ENCODE measurements at places on chromosomes 2 and 18. TPM values are rescaled to one million over a fixed set of nuclear protein-coding genes. Genes with fewer than 3 reads are reported as not detected.
A peak's percentile ranks its signal among the peaks of the same experiment; 100 is the strongest.

GRCh38 chr2:44522846-44523245, 161.1 kb downstream of the CAMKMT start:
- no peak for DNase-seq

DNA sequence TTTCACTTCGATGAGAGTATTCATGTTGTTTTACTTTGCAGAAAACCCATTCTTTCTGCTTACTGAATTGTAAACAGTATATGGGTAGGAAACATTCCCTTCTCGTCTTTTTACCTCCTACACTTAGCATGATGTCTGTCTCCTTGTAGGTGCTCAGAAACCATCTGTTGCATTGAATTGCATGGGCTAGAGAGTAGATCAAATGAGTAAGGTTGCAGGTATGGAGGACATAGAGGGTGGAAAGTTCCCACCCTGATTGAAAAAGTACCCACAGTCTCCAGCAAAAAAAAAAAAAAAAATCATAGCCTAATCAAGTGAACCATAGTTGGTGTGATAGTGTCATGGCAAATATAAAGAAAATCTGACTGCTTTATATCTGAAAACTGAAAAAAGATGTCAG, 1.7 kb downstream of the CYTIP start:
- DNase-seq: no peak

GRCh38 chr2:201574766-201575165, 68.5 kb downstream of the TMEM237 start:
- DNase-seq: no peak

GRCh38 chr2:227990937-227991336, 119.5 kb downstream of the DAW1 start:
- no peak for DNase-seq

- DNase-seq: peak; percentile 23
These were observed 1541.9 kb upstream of the PIK3C3 start for GRCh38 chr18:40413160-40413559.

DNA sequence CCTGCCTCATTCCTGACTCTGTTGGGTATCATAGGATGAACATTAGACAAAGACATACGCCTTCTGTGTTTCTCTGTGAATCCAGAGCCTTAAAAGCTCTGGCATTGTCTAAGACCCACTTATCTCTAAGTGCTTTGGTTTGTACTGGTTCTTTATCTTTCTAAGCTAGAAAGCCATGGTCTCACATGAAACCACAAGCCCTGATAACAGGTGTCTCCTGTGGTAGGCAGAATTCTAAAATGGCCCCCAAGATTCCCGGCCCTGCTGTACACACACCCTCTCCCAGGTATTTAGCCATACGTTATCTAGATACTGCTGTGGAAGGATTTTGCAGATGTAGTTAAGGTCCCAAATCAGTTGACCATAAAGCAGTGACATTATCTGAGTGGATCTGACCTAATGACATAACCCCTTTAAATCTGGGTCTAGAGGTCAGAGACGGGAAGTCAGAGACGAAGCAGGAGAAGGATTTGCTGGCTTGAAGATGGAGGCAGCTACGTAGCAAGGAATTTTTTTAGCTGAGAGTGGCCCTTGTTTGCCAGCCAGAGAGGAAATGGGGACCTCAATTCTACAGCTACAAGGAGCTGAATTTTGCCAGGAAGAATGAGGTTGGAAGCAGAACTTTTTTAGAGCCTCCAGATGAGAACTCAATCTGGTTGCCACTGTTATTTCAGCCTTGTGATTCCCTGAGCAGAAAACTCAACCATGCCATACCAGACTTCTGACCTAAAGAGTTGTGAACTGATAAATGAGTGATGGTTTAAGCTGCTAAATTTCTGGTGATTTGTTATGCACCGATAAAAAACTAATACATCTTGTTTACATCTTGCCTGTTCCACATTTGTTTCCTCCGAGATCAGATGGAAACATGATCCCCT, 186.7 kb downstream of the CAMKMT start:
- DNase-seq: no peak

DTYMK gene
- total RNA-seq: 13.4 TPM

GPR45 gene
- total RNA-seq: not detected
